ENCODE measurements at places on chromosomes 2 and 18. TPM values are rescaled to one million over a fixed set of nuclear protein-coding genes. Genes with fewer than 3 reads are reported as not detected.
A peak's percentile ranks its signal among the peaks of the same experiment; 100 is the strongest.

The NEURL3 gene
- not detected for total RNA-seq

The GALNT14 gene
- not detected for total RNA-seq

The PROM2 gene
- 6.1 TPM for total RNA-seq

The EN1 gene
- not detected for total RNA-seq

The MATN3 gene
- total RNA-seq, result 0.82 TPM

The MEP1B gene
- not detected for total RNA-seq

The KIDINS220 gene
- total RNA-seq, result 85.7 TPM

The SERPINB12 gene
- not detected for total RNA-seq

- no peak for DNase-seq
These were observed 125.9 kb upstream of the NRP2 start for GRCh38 chr2:205556357-205556756.

GRCh38 chr18:29241199-29241598 lies 1064.3 kb upstream of the CDH2 start:
- DNase-seq, result no peak

DNA sequence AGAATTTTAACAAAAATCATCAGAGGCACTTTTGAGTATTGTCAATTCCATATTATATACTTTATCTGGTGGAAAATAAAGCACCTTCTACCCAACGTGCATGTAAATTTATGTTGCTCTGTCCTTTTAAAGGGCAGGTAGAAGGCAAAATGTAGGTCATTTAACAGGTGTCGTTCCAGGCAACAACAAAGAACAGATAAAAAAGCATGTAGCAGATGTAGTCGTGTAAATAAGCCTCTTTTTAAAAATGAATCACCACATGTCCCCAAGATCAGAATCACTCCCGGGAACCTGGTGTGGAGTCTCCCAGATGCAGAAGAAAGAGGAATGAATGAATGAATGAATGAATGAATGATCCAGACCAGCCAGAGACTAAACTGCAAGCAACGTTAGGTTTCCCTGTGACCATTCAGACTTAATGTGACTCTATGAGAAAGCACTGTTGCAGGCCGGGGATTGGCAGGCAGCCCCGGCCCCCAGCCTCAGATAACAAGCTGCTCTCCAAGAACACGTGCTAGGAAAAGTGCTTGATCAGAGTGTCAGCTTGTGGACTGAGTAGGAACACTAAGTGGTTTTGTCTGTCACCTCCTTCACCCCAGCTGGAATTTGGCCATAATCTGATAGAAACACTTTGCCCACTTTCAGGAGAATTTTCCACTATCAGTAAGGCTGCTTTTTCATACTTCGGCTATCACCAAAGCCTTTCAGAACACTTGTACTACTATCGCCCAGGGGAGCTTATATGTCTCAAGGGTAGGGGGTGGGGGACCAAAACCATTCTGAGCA lies 100.6 kb downstream of the CDK15 start:
- DNase-seq, result no peak

DNA sequence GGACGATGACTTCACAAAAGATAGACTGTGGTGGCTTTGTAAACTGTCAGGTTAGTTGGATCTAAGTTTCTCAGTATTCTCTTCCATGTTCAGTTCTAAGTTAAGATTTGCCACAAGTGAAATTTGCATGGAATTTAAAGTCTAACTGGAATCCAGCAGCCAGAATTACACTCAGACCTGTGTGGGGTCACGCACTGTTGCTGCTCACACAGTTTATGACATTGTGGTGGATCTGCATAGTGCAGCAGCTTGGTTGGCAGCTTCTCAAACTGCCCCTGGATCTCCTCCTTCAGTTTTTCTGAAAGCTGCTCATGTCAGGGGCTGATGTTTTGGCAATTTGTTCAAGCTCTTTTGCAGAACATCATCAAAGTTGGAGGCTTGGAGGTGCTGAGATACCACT lies 228.1 kb upstream of the KCNJ3 start:
- no peak for DNase-seq

GRCh38 chr2:3291113-3291512 lies 86.5 kb downstream of the EIPR1 start:
- peak; percentile 30 for DNase-seq

DNA sequence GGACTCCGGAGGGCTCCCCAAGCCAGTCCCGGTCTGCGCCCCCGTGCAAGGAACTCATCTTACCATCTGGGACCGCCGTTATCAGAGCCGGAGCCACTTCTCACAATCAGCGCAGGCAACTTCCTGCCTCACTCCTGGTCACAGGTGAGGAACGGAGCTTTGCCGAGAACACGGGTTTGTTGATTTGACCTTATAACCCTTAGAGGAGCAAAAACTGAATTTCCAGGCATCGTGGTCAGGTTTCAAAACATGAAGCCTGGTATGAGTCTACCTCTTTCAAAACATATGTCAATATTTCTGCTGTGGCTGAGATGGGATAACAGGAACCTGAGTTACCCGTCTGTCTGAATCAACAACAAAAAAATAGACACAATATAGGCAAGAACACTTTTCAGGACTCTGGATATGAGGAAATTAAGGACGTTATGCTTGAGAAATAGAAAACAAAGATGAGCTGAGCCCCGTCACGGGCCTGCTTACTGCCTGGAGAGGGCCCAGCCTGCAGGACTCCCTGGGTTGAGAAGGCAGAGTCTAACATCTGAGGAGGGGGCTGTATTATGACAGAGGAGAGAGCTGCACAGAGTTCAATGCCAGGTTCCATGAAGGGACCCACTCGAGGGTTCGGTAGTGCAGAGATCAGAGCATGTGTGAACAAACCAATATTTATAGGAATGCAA lies 148.7 kb downstream of the NDUFA10 start:
- no peak for DNase-seq

DNA sequence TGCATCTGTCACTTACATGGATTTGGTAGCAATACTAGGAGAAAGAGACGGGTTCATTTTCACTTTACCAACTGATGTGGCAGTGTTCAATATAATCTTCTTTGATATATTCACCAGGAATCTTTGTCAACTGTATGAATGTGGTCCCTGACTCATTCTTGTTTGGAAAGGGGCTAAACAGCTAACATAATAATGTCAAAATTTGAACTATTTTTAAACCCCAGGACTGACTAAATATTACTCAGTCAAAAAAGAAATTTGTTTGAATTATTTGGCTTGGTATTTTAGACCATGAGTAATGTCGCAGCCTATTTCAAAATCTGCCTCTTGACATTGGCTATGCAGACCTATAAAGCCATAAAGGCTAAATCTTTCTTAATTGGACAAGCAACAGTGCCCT lies 413.7 kb upstream of the RGPD4 start:
- no peak for DNase-seq

DNA sequence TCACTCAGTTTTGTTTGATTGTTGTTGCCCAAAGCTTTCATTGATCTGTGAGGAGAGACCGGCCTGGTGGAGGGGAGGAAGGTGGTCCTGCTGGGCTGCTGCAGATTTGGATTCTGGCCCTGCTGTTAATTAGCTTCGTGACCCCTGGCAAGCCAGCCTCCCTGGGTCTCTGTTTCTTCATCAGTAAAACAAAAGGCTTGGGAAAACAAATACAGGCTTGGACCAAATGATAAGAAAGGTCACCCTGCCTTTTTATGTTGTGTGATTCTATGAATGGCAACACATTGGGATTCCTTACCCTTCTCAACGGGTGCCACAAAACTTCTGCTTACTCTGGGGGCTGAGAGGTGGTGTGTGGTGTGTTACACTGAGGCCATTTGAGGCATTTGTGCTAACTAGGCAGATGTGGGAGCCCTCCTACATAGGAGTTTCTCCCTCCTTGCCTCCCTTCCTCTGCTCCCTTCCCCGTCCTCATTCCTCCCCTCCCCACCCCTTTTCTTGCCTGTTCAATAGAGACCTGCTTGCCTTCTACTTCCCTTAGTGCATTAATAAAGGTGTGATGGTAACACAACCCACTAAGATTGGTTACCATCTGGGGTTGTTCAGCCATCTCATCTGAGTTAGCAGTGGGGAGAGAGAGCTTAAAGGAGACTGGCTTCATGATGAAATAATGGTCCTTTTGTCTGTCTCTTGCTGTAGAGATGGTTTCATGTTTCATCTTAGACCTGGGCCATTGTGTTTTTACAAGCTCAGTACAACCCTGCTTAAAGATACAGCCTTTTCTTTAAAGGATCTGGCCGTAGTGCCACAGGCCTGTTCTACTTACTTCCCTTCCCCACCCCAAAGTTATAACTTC lies 96.2 kb downstream of the TANC1 start:
- DNase-seq, result no peak

GRCh38 chr18:8900552-8900951 lies 195.2 kb downstream of the MTCL1 start:
- no peak for DNase-seq

GRCh38 chr2:203185864-203186263 lies 53.0 kb upstream of the CYP20A1 start:
- DNase-seq, result no peak

GRCh38 chr2:174280596-174280995 lies 32.3 kb upstream of the OLA1 start:
- DNase-seq, result no peak

Measured in sigmoid colon (tissue), 7 donors.